ENCODE measurements at places on chromosomes 6 and 20. TPM values are rescaled to one million over a fixed set of nuclear protein-coding genes. Genes with fewer than 3 reads are reported as not detected.

Gene AKAP12
- polyA plus RNA-seq = 10.8 TPM

GRCh38 chr6:166286839-166287271, 21.3 kb downstream of the PRR18 start:
- no peak overlapping the region for H3K27ac ChIP-seq
- H3K36me3 ChIP-seq = no peaks in the 10 kb centered on the region
- H3K4me3 ChIP-seq = no peak overlapping the region

Gene RIMS1
- polyA plus RNA-seq = not detected

Gene LY6G6D
- polyA plus RNA-seq = not detected

Gene SAMD3
- polyA plus RNA-seq = 2.4 TPM

Gene CNBD2
- polyA plus RNA-seq = 16.5 TPM

GRCh38 chr6:102679865-102680264, 1286.4 kb downstream of the GRIK2 start:
- no peak for DNase-seq
- H3K4me1 ChIP-seq = no peaks in the 10 kb centered on the region
- H3K27me3 ChIP-seq = no peaks in the 10 kb centered on the region
